ENCODE measurements at places on chromosomes 6 and 20.

DNA sequence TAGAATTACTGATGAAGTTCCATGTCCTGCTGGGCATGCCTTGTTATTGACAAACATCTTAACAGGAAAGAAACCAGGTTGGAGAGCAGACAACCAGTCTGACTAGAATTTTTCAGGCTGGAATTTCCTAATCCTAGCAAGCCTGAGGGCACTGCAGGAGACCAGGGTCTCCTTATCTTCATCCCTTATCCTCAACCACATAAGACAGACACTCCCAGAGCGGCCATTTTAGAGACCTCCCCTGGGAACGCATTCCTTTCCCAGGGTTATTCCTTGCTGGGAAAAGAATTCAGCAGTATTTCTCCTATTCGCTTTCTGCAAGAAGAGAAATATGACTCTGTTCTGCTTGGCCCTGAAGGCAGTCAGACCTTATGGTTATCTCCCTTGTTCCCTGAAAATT, 803.7 kb downstream of the GRIK2 start:
- DNase-seq, result no peak

DNA sequence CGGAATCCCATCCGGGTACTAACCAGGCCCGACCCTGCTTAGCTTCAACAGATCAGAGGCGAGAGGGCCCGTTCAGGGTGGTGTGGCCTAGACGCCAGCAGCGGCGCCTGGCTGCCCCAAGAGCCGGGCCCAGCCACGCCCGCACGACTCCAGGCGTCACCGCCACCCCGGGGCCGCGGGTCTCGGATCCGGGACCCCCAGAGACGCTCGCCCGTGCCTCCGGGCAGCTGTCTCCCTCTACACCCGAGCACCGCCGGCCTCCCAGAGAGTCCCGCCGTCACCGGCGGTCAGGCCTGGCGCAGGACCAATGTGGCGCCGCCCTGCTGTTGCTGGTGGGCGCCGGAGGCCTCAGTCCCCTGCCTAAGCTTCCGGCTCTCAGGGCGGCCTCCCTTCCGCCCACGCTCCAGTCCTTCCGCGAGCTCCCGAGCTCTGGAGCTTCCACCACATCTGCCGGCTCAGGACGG, 441.2 kb upstream of the DEFB115 start:
- DNase-seq, result no peak

DNA sequence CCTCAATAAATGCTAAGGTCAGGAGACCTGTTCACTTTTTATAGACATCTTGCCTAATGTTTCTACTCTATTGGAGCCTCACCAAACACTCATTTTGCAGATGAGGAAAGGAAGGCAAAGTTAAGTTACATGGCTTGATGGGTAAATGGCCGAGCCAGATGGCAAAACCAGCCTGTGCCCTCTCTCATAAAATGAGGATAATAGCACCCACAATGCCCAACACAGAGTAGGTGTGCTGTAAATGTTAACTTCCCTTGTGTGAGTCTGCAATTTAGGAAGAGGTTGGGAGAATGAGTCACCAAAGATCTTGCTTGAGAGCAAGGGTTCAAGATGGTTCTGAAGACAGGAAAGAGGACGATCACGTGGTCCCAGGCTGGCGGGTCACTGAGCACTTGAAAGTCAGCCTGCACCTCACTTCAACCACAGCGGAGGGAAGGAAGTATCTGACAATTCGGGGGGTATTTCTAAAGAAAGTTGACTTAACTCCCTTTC, 3.3 kb downstream of the KCNK5 start:
- no peak for DNase-seq

DNA sequence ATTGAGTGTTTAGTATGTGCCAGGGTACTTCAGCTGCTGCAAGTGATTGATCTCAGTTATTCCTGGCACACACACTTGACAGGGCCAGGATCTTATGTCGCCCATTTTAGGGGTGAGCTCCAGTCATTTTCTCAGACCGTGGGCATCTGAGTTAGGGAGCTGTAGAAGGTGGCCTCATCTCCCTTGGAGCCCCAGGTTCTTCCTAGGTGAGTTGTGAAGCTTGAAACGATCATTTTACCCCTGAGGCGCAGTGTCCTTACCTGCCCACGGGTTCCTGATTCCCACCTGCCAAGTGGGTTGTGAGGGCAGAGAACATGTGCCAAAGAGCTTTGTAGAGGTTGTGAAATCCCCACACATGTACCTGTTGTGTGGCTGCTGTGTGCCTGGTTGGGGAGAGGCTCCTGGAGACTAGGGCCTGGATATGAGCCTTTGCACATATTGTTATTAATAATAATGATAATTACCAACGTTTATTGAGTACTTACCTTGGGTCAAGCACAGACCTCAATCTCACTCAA, 465 bp upstream of the KCNS1 start:
- DNase-seq, result no peak

GRCh38 chr6:96467814-96468213, 53.8 kb upstream of the UFL1 start:
- no peak for DNase-seq

DNA sequence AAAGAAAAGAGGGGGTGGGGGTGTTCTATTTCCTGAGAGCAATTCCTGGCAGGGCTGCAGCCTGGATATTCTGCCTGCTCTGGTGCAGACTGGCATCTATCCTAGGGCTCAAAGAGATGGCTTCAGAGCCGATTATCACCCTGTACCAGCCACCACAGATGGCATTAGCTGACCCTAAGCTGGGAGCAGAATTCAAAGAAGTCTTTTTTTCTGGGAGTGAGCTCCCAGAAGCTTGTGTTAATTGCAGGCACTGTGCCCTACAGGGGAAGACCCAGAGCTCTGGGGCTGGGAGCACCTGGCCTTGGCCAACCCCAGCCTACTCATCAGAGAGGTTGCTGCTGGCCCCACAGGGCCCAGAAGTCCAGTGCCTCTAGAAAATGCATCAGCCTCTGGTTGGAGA, 85.9 kb downstream of the PXDC1 start:
- DNase-seq, result no peak

- DNase-seq, result no peak
Observed at GRCh38 chr6:14591998-14592397, 474.4 kb downstream of the CD83 start.

GRCh38 chr6:166545156-166546034, 41.1 kb downstream of the RAMACL start:
- no peak for DNase-seq

- no peak for DNase-seq
Observed at GRCh38 chr6:107625264-107625663, 135.3 kb downstream of the SOBP start.

GRCh38 chr6:16730738-16731477, 30.4 kb downstream of the ATXN1 start:
- DNase-seq, result no peak

DNA sequence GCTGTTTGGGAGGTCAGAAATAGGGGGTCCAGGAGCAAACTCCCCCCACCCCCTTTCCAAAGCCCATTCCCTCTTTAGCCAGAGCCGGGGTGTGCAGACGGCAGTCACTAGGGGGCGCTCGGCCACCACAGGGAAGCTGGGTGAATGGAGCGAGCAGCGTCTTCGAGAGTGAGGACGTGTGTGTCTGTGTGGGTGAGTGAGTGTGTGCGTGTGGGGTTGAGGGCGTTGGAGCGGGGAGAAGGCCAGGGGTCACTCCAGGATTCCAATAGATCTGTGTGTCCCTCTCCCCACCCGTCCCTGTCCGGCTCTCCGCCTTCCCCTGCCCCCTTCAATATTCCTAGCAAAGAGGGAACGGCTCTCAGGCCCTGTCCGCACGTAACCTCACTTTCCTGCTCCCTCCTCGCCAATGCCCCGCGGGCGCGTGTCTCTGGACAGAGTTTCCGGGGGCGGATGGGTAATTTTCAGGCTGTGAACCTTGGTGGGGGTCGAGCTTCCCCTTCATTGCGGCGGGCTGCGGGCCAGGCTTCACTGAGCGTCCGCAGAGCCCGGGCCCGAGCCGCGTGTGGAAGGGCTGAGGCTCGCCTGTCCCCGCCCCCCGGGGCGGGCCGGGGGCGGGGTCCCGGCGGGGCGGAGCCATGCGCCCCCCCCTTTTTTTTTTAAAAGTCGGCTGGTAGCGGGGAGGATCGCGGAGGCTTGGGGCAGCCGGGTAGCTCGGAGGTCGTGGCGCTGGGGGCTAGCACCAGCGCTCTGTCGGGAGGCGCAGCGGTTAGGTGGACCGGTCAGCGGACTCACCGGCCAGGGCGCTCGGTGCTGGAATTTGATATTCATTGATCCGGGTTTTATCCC, at the start of gene VEGFA:
Gene VEGFA (plus strand): TSS at position 686 of the 846 bp plus-strand sequence.
- peak; percentile 88 for DNase-seq

DNA sequence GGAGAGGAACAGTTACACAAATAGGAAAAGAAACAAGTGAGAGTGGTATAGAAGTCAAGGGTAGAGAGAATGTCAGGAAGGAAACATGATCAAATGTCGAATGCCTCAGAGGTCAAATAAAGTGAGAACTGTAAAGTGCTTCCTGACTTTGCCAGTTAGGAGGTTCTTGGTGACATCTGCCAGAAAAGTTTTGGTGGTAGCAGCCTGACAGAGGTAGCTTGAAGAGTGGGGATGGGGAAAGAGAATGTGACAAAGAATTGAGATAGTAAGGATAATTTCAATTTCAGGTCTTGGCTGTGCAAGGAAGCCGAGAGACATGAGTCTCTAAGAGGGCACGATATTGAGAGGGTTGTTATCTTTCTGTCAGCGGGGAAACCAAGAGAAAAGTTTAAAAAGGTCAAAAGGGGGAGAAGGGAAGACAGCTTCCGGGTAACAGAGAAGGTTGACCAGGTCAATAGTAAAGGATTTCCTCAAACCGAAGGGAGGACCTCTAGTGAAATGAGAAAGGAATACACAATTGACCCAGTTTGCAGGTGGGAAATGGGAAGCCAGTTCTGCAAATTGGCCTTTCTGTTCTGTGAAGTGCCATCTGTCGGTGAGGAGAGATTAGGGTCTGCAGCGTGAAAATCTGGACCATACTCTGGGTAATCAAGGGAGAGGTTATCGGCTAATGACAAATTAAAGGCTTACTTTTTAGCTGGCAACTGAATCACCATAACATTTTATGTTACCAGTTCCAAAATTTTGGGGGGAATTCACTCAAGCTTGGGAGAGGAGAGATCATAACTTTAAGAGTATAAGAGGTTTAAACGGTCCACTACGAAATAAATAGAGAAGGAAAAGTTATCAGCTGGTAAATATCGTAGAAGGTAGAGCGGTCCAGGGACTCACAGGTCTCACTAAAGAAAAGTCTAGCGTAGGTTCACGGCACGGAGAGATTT, 973 bp upstream of the BRD2 start:
- DNase-seq, result peak; percentile 70

- no peak for DNase-seq
Observed at GRCh38 chr6:23013776-23014175, 444.4 kb downstream of the HDGFL1 start.

DNA sequence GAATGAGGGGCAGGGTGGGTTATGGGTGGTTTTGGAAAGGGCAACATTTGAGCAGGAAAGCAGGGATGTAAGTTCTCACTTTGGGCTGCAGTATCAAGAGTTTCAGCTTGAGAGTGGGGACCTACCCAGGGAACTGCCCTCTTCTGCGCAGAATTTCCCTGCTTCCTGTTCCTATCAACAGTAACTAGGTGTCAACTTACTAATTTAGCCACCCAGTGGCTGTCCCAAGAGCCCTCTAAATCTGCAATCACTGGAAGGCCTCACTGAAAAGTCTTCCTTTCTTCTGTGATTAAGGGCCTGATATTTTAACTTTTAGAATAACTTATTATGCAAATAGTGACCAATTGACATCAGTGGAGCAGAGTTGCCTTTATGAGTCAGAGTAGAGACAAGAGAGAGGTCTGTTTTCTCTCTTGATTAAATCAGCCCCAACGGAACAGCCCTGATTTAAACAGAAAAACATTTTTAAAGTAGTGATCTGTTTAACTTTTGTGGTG, 118.2 kb upstream of the RIPOR2 start:
- peak; percentile 23 for DNase-seq

GRCh38 chr6:41976794-41977484, 35.3 kb upstream of the CCND3 start:
- no peak for DNase-seq

GRCh38 chr6:14819001-14819400, 426.9 kb upstream of the JARID2 start:
- no peak for DNase-seq

GRCh38 chr6:75012018-75012417, 193.8 kb downstream of the COL12A1 start:
- no peak for DNase-seq

- DNase-seq, result no peak
Observed at GRCh38 chr20:12827816-12828385, 180.9 kb upstream of the SPTLC3 start.

GRCh38 chr20:14979453-14979986, 642.1 kb upstream of the FLRT3 start:
- DNase-seq, result no peak

DNA sequence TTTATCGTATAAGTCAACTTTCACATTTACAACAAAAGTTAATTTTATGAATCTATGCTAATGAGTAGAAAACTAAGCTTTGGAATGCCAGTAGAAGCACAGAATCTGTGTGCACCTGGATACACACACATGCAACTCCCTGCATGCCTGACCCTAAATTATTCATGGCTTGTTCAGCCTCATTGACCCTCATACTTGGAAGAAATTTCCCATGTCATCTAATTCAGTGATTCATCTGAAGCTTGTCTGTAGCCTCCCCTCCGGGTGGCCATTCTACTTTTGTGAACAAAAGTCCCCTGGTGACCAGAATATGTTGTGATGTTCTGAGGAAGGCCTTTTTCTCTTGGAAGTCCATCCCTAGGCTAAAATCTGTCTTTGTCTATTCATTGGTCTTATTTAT, 1078.4 kb downstream of the KIF16B start:
- DNase-seq, result no peak

- no peak for DNase-seq
Observed at GRCh38 chr6:7062451-7063162, 45.2 kb upstream of the RREB1 start.

DNA sequence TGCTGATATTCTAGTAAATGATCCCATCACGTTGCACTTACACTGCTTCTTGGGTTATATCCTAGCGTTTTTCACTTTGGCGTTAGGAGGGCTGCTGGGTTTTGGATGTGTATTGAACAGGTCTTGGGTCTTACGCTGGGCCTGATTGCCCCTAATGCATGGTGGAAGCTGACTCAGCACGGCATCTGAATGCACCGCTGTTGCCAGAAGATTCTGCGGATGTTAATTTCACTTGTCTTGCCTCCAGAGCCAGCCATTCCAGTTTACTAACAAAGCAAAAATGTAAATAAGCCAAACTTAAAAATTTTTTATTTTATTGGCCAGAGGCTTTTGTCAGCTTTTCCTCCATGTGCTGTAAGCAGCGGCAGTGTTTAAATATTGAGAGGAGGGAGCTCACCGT, 233.5 kb downstream of the TMEM242 start:
- DNase-seq, result no peak

- DNase-seq, result no peak
Observed at GRCh38 chr6:42224222-42225028, 6.8 kb upstream of the MRPS10 start.

DNA sequence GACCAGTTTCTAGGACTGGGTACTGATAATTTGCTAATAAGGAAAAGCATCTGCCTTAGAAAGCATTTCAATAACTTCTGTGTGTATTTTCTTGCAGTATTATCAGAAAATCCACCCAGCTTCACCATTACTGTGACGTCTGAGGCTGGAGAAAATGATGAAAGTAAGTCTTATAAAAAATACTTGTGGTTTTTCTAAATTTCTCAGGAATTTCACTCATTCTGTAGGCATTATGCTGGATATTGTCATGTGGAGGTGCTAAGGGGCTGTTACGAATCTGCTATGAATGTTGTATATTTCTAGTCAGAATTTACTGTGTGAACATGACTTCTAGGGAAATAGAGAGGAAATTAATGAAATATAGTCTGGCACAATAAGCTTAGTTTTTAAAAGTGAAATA, 8.9 kb downstream of the RWDD1 start:
- no peak for DNase-seq

Measured in DMS 273 treated with DMSO at 0.1 percent for 48 hours (cell line).